ENCODE measurements at places on chromosomes 5 and 9.

- no peak for DNase-seq
Measured at GRCh38 chr5:169831331-169831730, 149.0 kb downstream of the INSYN2B start.

DNA sequence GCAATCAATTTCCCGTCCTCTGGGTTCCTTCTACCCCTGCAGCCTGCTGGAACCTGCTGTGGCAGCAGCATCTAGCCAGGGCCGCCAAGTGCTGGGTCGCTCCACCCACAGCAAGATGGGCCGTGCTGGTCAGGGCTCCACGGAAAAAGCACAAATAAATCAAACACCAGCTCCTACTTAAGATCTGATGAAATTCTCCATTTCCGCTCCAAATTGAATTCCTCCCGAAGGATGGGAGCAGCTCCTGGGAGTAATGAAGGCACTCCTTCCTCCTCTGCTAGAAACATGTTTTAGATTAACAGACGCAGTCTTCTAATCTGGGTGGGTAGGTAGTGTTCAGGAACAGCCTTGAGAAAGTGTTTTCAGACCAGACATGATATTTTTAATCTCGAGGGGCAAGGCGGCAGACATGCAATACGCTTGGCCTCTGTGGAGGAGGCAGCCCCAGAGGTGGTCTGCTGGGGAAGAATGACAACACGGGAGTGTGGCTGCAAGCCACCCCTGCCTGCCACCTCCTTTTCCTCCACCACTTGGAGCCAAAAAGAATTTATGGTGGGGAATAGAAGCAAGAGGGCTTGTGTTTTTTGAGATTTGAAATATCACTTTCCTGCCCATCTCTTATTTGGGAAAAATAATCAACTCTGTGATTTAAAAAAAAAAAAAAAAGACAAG is 194.1 kb downstream of the AOPEP start:
- DNase-seq = no peak

DNA sequence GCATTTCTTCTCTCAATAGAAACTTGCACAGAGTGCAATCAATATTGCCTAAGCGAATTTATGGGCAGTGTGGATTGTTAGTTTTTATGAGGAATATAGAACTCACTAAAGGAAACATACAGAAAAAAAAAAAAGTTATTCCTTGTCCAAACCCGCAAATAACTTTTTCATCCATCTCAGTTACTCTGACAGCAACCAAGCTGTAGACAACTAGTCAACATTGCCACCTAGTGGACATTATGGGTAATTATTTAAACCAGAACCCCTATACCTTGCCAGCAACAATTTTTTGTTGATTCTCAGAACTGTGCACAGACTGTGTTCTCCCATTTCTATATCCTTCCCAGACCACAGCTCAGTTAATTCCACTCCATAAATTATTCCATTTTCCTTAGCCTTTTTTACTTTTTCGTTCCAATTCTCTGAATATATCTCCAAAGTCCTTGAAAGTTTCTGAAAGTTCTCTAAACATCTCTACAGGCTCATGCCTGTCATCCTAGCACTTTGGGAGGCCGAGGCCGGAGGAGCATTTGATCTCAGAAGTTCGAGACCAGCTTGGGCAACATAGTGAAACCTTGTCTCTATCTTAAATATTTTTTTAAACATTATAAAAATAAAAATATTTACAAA is 2.6 kb upstream of the AFAP1L1 start:
- DNase-seq = no peak

- DNase-seq = no peak
Measured at GRCh38 chr9:89796606-89797005, 191.8 kb downstream of the GADD45G start.

- no peak for DNase-seq
Measured at GRCh38 chr9:128891321-128892220, 9.6 kb downstream of the LRRC8A start.

DNA sequence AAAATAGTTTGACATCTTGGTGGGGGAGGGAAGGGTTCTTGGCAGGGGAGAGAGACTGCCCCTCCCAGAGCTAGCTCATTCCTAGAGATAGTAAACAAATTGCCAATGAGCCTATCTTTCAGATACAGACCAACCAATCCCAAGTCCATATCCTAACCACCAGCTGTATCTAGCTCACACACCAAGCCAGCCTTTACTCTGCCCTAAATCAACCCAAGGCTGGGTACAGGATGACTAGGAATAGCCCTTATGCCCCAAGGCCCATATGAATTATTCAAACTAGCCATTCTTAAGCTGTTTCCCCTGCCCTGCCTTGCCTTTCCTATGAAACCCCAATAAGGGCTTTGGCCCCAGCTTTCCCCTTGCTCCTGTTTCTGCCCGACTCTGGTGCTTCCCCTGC is 281.3 kb upstream of the PANK3 start:
- no peak for DNase-seq

- no peak for DNase-seq
Measured at GRCh38 chr5:121171834-121172233, 679.8 kb upstream of the FTMT start.

DNA sequence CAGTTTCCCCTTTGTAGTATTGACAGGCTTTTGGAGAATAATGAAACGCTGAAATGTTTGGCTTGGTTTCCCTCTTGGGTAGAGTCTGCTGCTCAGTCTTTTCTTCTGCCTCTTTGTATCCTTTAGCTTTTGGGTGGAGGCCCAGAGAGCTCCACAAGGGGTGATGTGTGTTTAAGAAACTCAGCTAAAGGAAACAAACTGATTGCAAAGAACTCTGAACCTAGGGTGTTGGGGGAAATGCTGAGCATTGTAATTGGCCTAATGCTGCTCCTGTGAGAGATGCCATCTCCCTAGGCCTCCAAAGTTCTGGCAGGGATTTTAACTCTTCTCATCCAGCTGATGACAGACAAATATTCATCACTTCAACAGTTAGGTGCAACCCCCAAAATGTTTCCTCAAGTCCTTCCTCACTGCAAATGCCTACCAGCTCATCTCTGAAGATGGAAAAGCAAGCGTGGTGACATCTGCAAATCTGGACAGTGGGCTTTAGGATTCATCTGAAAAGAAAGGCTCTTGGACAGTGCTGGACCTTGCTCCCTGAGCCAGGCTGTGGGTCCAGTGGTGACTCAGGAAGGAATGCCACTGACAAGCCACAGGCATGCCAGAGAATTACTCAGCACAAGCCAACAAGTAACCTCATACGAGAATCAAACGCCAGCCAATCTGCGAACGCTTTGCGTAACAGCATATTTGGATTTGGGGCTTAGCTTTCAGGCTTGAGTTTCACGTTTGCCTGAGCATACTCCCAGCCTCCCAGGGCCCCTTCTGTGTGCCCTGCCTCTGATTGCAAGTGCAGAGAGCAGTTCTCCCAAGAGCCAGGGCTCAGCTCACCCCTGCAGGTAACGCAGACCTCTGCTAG is 30.5 kb upstream of the ZSWIM6 start:
- peak; percentile 61 for DNase-seq

Measured in breast epithelium (tissue), 4 donors.